ENCODE measurements at places on chromosomes 13 and 19.

DNA sequence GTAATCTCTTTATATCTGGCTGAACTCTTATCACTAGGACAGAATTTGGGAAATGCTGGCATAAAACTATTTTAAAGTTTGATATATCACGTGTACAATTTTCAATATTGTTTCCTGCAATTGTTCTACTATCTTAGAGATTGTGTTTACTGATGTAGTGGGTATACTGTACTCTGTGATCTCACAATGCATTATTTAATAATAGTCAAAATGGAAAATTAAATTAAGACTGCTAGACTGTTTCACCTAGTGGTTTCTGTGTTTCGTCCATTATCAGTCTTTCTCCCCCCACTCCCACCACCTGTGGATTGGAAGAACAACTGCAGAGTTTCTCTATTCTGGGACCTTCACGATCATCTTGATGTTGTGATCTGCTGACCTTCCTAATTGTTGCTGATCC, 449.2 kb upstream of the SLC10A2 start:
- no peak for DNase-seq

DNA sequence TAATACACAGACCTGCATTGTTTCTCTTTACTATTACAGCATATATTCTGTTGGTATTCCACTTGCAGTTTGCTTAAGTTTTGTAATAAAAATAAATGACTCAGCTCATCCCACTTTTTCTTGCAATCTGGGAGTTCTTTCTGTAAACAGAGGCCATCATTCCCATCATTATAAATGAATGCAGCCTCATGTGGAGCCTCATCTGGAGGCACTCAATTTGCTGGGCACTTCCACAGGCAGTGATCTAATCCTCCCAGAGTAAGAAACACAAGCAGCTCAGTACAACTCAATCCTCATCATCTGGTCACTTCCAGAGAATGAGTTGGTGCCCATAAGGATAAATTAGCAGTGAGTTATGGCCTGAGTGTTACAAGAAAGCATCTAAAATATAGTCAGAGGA, 2801.9 kb downstream of the PCDH9 start:
- no peak for DNase-seq

GRCh38 chr19:3359919-3360420, 6.4 kb upstream of the NFIC start:
- no peak for DNase-seq

DNA sequence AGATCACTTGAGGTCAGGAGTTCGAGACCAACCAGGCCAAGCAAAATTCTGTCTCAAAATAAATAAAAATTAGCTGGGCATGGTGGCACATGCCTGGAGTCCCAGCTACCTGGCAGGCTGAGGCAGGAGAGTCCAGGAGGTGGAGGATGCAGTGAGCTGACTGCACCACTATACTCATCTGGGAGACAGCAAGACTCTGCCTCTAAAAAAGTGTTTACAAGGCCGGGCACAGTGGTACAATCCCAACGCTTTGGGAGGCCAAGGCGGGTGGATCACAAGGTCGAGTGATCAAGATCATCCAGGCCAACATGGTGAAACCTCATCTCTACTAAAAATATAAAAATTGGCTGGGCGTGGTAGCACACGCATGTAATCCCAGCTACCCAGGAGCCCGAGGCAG, 4.2 kb upstream of the DAPK3 start:
- DNase-seq = no peak

DNA sequence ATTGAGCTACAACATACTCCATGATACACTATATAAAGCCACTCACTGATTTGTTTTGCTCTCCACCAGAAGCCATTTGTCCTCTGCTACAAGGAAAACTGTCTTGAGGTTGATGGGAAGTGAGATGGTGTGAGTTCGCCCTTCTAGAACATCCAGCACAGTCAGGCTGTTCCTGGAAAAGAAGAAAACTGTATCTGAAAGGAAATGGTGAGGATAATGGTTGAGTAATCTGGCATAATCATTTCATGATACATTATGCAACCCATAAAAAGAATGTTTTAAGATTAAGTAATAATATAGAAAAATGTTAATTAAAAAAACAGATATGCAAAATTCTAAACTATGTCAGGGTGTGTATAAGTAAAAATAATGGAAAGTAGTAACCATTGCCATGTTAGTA, 233.9 kb downstream of the RGCC start:
- DNase-seq = no peak

DNA sequence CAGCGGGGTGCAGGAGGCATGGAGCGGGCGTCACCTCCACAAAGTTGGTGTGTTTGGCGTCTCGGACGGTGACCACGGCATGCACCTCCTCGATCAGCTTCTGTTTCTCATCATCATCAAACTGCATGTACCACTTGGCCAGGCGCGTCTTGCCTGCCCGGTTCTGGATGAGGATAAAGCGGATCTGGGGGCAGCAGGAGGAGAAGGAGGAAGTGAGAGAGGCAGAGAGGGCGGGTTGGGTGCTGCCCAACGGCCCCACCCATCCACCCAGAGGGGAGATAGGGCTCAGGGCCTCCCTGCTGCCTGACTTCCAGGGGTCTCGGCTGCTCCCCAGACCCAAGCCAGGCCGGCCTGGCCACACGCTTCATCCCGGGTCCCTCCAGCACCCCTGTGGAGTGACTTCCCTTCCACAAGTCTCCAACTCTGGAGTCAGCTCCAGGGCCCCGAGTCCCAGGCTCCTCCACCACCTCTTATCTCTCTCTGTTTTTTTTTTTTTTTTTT, 4.6 kb downstream of the AP2S1 start:
- no peak for DNase-seq

GRCh38 chr19:42288881-42289555, 12.9 kb upstream of the PRR19 start:
- no peak for DNase-seq

DNA sequence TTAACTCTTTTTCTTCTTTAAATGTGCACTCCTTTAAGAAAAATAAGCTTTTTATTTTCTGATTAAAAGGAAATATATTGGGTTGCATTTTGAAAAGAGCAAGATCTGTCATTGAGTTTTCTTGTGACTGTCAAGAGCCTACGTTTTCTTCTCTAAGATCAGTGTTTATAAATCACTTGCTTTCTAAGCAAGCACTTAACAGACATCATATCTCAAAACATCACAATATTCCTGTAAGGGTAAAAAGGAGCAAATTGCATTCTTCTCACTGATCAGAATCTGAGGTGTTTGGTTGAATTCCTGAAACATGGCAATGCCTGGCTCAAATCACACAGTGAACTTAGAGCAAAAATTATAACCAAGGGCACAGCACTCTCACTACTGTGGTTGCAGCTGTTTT, 231.3 kb downstream of the PCDH17 start:
- DNase-seq = no peak

- no peak for DNase-seq
These were observed 771.2 kb downstream of the SLITRK6 start for GRCh38 chr13:85028035-85028434.

GRCh38 chr19:38298821-38299680, 5.0 kb upstream of the C19orf33 start:
- no peak for DNase-seq

DNA sequence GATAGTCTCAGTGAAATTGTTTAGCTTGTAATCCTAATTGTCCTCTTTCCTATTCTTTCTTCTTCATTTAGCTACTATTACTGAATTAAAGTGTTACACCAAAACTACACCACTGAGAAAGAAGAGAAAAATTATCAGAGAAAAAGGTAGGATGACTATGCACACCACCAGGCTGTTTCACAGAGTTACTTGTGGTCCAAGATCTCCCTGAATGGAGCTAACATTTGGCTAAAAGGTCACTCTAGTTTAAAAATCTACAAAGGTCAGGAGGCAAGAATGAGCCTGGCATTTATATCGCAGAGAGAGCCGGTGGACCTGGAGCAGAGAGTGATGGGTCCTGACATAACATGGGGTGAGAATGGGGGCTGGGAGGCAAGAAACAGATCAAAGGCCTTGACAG, 37.0 kb upstream of the EEF1AKMT1 start:
- DNase-seq = no peak

GRCh38 chr13:31321457-31321856, 121.7 kb downstream of the B3GLCT start:
- DNase-seq = no peak

DNA sequence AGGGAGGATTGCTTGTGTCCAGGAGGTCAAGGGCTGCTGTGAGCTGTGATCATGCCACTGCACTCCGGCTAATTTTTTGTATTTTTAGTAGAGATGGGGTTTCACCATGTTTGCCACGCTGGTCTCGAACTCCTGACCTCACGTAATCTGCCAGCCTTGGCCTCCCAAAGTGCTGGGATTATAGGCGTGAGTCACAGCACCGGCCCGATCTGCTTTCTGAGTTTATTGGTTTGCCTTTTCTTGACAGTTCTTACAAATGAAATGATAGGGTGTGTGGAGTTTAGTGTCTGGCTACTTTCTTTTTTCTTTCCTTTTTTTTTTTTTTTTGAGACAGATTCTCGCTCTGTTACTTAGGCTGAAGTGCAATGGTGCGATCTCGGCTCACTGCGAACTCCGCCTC, 848 bp downstream of the C19orf44 start:
- DNase-seq = no peak

DNA sequence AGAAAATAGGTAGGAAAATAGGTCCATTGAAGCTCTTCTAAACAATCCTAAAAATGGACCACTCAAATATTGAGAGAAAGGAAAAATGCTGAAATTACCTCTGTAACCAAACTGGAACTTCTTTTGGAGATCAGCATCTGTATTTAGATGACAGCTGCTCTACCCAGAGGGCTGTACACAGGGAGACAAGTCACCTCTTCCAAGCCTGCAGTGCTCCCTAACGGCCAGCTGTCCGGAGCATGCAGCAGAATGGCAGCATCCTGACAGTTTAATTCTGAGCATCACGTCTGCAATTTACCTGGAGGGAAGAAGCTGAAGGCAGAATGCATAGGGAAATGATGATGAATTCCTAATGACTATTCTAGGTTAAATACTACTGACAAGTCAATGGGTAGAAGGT, 62.8 kb upstream of the DIAPH3 start:
- DNase-seq = no peak

- no peak for DNase-seq
These were observed 166.9 kb downstream of the GPC5 start for GRCh38 chr13:91565296-91565695.

DNA sequence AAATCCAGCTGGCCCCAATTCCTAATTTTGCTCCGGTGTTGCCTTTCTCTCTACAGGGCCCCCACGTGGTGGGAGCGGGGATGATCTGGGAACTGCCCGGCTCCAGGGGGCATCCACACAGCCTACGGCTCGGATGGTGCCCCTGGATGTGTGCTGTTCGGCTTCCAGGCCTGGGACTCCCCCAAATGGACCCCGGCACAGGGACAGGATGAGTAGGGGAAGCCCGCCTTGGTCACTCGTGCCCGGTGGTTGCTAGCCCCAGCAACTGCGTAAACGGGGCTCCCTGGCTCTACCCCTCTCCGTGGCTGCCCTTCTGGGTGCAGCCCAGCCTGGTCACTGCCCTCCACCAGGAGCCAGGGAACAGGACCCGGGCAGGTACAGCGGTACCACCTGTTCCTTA, 111.5 kb downstream of the TEX26 start:
- no peak for DNase-seq

DNA sequence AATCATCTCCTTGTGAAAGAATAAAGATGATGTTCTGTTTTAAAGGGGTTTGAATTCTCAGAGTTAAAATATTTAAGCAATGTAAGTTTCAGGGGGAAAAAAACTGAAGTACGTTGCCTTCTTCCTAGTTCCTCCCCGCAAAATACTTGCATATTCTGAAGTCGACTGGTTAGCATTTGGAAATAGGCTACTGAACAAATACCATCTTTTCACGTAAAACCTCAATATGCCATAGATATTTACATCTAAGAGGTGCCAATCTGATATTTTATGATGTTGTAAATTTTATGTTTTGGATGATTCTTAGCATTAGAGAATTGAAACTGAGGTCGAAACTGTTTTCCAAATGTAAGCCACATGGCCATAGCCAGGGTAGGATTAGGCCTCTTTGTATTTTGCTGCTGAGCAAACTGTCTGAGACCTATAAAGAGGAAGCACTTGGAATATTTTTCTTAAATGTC, 138.3 kb downstream of the FLT1 start:
- no peak for DNase-seq

GRCh38 chr19:28847468-28847867, 365.5 kb downstream of the UQCRFS1 start:
- no peak for DNase-seq

- DNase-seq = no peak
These were observed 106.2 kb downstream of the DNAJC15 start for GRCh38 chr13:43129511-43130110.

DNA sequence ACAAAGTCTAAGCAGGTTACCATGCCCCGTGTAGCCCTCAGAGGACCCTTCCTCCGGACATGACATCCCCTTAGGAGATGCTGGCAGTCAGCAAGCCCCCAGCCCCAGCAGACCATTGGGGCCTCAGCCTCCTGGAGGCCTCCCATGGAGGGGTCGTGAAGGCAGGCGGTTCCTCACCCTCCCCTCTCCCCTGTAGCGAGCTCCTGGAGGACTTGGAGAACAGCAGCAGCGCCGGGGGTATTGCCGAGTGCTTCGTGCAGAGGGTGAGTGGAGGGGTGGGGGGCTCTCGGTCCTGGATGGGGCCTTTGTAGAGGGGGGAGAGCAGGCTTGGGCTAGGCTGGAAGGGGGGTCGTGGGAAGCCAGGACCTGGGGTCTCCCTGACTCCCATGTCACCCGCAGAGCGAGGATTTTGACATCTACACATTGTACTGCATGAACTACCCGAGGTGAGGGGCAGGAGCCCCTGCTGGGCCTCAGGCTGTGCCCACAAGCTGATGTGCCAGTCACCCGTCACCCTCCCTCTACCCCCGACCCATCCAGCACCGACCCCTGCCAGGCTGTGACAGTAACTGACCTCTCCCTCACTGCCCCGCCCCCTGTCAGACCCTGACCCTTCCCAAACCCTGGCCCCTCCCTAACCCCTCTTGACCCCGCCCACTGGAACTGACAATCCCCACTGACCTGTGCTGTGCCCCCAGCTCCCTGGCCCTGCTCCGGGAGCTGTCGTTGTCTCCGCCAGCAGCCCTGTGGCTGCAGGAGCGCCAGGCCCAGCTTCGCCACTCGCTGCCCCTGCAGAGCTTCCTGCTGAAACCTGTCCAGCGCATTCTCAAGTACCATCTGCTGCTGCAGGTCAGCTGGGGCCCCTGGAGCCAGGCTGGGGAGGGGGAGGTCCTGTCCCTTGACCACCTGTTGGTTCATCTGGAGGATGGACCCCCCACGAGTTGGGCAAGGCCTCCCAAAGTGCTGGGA, 4.0 kb downstream of the PLEKHG2 start:
- no peak for DNase-seq

DNA sequence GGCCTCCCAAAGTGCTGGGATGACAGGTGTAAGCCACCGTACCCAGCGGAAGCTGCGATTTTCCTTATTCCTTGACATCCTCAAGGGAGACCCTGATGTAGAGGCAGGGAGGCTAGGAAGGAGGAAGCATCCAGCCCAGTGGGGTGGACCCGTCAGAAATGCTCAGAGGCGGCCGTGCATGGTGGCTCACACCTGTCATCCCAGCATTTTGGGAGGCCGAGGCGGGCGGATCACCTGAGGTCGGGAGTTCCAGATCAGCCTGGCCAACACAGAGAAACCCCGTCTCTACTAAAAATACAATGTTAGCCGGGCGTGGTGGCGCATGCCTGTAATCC, 11.6 kb downstream of the GZMM start:
- DNase-seq = no peak
